ENCODE measurements at places on chromosomes 1 and 21.

GRCh38 chr1:2031546-2032540, 12.7 kb downstream of the GABRD start:
- no peak for DNase-seq

GRCh38 chr1:206963119-206963712, 7.0 kb downstream of the FCAMR start:
- no peak for DNase-seq

DNA sequence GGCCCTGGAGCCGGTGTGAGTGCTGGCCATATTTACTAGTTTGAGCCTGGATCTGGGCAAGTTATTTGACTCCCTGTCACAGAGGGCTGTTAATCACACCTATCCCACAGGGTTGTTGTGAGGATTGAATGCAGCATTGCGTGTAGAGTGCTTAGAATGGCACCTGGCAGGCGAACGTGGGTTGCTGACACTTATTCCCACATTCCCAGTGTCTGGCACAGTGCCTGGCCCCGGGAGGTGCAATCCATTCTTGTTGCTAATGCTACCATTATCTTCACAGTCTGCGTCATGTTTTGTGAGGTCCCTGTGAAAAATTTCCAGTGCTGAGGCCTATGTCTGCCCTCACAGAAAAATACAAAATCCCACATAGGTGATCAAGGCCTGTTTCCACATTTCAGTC, 66.1 kb downstream of the CD2 start:
- DNase-seq: no peak

GRCh38 chr1:201360486-201360885, 17.0 kb downstream of the TNNT2 start:
- no peak for DNase-seq

- no peak for DNase-seq
These were observed 22.4 kb upstream of the SLAMF1 start for GRCh38 chr1:160669276-160669675.

- DNase-seq: no peak
These were observed 1.5 kb upstream of the EDN2 start for GRCh38 chr1:41486053-41486370.

DNA sequence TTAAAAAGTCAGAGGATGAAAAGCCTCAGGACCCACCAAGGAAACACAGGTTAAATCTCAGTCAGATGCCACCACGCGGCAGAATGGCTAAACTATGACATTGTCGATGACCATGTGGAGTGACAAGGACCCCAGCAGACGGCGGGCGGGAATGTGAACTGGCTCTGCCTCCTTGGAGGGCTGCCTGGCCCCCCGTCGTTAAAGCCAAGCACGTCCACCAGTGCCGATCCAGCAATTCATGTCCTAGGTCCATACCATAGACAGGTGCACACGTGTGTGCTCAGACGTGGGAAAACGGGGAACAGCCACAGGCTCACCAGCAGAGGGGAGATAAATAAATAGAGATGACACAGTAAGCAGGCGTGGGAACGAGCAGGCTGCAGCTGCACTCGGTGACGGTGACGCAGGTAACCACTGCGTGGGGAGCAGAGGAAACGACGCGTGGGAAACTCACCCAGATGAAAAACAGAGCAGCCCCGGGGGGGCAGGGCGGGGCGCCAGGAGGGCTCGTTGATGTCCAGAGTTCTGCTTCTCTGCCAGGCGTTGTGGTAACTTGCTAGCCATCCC, 28.3 kb upstream of the PCBP3 start:
- DNase-seq: peak; percentile 67

DNA sequence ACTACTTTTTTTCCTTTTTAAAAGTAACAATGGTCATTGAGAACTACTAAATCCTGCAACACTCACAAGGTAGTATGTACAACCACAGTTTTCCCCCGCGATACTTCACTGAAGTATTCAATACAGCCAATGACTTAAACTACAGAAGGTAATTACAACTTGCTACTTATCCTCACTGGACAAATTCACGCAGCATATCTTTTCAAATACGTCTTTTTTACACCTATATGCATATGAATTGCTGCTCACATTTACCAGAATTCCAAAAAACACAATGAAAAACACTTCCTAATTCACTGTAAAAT, 12.4 kb downstream of the NRIP1 start:
- DNase-seq: no peak

DNA sequence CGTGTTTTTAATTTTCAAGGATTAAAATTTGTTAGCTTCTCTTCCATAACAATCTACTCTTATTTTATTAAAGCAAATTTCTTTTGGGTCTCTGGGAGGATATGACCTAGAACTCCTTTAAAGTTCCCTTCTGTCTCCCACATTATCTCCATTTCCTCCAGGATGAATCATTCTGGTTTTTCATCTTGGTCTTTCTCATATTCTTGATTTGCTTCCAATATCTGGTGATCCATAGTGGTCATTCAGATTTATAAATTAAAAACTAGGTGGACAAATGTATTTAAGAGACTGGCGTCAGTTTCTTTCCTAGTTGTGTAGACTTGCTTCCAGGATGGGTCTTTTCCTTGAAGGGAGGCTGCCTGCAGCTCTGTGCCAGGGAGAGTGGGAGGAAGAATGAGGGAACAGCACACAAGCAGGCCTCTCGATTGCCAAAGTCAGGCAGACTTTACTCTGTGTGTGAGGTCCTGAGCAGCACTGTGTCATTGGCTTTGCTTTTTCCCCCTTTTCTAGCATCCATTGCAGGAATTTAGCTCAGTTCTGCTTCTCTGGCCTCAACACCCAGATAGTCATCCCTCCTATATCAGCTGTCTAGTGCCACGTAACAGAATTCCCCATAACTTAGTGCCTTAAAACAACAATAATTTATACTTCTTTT, 48.1 kb upstream of the FOXO6 start:
- no peak for DNase-seq

GRCh38 chr1:203860396-203861025, 888 bp upstream of the SNRPE start:
- no peak for DNase-seq

DNA sequence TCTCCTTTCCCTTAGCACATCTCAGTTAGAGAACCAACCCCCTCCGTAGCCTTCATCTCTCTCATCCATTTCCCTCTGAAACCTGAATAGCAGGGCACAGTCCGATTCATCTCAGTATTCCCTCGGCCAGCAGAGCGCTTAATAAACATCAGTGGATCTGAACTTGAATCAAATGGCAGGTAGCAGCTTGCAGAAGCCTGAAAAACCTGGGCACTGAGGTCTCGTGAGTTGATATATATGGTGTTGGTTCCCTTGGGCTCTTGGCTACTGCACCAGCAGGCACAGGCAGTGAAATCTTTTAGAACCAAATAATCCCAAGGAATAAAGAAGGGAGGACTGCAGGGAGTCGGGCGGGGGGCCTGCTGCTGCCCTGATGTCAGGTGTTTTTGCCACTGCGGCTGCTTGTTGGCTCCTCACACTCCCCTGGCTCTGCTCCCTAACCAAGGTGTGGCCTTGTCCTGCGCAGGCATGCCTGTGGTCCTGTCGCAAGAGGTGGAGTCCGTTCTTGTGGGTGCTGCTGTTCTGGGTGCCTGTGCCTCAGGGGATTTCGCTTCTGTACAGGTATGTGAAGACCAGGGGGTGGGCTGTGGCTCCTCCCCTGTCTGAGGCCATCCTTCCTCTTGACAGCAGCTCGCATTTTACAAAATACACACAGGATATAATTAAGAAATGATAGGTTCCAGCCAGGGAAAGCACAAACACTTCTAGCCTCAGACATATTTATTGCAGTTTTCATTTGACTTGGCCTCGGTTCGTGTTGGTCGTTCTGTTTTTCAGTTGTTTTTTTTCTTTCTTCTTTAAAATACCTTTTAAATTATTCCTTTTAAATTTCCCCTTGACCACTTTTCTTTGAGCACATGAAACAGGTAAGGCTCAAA, 140.9 kb upstream of the HOOK1 start:
- DNase-seq: no peak

DNA sequence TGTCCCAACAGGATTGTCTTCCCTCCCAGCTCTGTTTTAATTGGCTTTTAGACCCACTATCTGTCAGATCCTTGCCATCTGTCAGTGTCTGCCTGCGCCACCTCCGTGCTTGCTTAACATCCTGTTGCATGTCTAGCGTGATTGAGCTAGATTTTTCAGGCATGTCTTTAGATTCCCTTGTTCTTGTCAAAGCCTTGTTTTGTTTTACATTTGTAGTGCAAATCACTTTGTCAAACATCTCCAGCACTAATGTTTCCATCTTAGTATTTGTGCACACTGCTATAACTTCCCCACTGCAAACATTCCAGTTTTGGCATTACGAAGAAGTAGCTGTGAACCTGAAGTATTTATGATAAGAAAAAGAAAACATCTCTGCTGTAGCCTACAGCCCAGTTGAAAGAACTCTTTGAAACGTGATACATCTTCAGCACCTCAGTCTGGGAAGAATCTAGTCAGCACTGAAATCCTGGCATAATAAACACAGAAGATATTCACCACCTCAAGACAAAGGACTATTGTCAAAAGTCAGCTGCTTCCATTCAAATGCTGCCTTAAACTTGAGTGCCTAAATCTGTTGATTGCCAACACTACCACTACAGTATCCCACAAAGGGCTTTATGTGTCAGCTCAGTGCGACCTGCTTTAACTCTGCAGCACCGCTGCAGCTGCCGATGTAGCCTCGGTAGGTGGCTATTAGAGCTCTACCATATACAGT, 105.0 kb downstream of the FNBP1L start:
- DNase-seq: no peak

- DNase-seq: no peak
These were observed 1.2 kb upstream of the C1orf74 start for GRCh38 chr1:209785592-209785991.

GRCh38 chr1:182301026-182301436, 90.6 kb downstream of the GLUL start:
- DNase-seq: no peak

- DNase-seq: no peak
These were observed 9.6 kb upstream of the DNAJC11 start for GRCh38 chr1:6711174-6711573.

DNA sequence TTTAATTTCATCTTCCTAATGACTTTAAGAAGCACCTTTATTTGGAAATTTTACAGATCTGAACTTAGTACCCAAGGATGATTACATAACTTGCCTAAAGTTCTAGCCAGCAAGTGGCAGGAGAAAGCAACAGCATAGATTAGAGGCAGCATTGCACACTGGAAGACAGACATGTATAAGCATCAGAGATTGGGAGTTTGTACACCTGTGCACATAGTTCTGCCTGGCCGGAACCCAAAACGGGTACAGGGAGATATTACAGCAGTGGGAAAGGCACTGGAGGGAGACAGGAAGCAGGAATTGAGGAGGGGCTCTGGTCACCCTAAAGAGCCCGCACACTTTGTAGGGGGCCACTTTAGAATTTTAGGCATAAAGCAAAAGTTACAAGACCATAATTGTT, 19.3 kb downstream of the GBP6 start:
- DNase-seq: no peak

DNA sequence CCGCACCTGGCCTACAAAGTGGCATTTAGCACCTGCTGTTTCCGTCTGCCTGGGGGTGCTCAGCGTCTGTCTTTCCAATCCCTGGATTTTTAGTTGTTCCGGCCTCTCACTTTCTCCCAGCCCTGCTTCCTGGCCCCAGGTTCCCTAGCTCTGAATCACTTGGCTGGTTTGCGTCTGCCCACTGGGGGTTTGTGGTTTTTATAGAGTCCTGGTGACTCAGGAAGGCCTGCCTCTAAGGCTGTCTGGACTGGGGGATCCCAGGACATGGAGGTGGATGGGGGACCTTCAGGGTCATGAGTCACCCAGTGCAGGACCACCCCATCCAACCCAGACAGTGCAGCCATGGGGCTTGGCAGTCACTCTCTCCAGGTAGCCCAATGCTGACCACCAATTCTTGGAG, 53.5 kb downstream of the MRPL37 start:
- no peak for DNase-seq

DNA sequence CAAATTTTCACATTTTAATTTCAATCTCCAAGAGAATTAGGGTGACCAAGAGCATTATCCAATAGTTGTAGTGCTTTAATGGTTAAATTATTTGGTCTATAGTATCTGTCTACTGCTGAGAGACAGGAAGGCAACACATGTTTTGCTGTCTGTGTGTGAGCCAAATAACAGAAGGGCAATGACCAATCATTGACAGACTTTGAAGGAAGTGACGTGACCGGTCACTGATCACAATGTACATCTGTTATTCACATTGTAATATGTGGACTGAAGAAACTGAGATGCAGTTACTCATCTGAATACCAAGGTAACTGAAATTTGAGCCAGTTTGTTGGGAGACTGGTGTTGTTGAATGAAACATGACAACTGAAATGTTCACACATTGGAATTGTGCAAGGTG, 196.7 kb downstream of the LRRC40 start:
- no peak for DNase-seq

GRCh38 chr1:19860418-19860817, 21.8 kb upstream of the OTUD3 start:
- DNase-seq: no peak

DNA sequence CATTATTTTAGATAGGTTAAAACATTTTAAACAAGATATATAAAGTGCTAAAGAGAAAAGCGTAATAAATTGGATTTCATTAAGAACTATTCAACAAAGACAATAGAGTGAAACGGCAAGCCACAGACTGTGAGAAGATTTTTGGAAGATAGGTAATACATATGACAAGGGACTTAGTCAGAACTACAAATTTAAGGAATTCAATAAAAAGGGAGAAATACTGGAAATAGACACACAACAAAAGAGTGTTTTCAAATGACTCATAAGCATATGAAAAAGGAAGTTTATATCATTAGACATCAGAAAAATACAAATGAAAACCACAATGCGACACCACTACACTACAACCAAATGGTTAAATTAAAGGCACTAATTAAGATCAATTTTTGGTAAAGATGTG, 90.5 kb downstream of the GDAP2 start:
- DNase-seq: no peak

DNA sequence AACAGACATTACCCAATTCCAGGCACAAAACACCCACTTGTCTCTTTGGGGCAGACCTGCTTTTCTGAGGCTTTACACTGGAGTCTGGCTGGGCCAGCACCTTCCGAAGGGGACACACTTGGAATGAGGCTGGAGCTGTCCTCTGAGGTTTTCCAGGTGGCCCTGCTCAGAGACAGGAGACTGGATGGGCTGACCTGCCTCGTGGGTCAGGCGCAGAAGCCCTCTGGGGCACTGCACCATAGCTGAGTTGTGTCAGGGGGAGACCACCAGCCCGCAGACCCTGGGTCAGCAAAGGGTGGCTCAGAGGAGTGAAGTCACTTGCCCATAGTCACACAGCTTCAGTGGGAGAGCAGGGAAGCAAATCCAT, 1.8 kb downstream of the SH2D5 start:
- DNase-seq: no peak

GRCh38 chr1:247444571-247444970, 13.3 kb downstream of the OR2B11 start:
- DNase-seq: no peak

DNA sequence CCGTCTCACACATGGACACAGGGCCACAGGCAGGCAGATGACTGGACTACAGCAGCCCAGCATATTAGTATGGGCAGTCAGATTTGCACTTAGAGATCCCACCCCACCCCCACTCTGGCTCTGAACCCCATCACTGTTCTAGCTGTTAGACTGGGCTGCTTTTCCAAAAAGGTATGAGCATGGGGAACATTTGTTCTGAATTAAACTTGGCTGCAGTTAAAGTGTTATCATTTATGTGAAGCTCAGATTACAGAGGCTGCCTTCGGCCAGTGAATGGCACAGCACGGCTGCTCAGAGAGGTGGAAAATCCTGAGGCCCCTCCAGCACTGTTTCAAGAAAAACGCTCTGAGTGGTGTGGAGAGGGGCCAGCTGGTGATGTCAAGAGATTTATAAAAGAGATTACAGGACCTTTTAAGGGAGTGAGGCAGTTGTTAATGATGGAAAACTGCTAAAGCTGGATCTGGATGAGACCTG, 6.9 kb upstream of the NOS1AP start:
- no peak for DNase-seq

All from activated T-helper 1 cell treated with anti-CD3 and anti-CD28 coated beads, Interleukin-2, amount 50 U/mL, for 16 hours (primary cell).